ENCODE measurements at places on chromosomes 2 and 18. TPM values are rescaled to one million over a fixed set of nuclear protein-coding genes. Genes with fewer than 3 reads are reported as not detected.
A peak's percentile ranks its signal among the peaks of the same experiment; 100 is the strongest.

GRCh38 chr18:28068207-28068606 lies 108.7 kb downstream of the CDH2 start:
- no peak for DNase-seq

DNA sequence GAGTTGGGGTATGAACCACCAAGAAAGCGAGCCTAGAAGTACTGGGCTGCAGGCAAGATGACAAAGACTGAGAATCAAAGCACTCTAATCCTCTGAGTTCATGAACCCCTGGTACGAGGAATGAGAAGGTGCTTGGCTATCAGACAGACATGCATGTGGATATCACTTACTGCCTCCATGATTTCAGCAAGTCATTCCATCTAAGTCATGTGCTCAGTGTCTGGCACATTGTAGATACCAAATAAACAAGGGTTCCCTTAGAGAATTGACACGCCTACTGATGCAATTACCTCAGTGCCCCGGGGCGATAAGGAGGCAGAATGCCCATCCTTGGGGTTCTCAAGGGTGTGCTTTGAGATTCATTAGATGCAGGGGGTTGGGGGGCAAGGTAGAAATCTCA lies 125.6 kb upstream of the PKDCC start:
- DNase-seq = no peak

- no peak for DNase-seq
Measured at GRCh38 chr18:8858888-8859511, 153.6 kb downstream of the MTCL1 start.

GRCh38 chr2:96510931-96511595 lies 5.9 kb upstream of the NEURL3 start:
- DNase-seq = no peak

- DNase-seq = peak; percentile 75
Measured at GRCh38 chr2:102050854-102051391, 59.2 kb downstream of the IL1R2 start.

- peak; percentile 34 for DNase-seq
Measured at GRCh38 chr2:43073401-43073825, 153.0 kb downstream of the ZFP36L2 start.

DNA sequence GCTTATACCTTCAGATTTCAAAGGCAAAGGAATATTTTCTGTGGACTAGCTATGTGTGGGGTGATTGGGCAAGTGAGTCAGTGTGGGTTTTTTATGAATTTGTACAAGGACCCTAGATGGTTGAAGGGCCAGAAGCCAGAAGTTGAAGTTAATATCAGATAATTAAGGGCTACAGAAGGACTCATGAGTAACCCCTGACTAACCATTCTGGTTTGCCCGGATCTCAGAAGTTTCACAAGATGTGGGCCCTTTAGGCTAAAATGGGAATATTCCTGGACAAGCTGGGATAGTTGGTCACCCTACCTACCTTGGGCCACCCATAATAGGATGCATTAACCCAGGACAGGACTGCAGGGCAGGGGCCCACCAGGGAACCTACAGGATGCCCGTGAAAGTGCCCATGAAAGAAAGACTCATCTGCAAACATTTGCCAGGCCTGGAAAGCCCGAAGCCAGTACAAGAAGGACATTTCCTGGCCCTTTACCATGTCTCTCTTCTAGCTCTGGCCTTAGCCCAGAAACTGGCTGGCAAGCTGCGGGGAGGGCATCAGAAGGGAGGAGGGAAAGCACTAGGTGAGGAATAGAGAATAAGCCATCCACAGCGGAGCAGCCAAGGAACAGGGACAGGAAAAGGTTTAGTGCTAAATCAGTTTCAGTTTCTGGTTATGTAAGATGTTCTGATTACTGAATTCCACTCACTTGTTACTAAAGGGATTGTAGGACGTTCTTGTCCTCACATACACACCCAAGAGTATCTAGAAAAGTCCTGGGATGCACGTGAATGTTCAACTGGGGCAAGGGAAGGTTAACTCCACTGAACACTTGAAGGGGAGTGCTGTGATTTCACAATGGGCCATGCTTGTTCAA lies 33.6 kb downstream of the GCG start:
- DNase-seq = peak; percentile 42

GRCh38 chr2:171793691-171794678 lies 100.1 kb downstream of the SLC25A12 start:
- no peak for DNase-seq

- no peak for DNase-seq
Measured at GRCh38 chr2:147524912-147525311, 319.9 kb upstream of the ACVR2A start.

- peak; percentile 43 for DNase-seq
Measured at GRCh38 chr2:98487806-98488189, 43.1 kb downstream of the INPP4A start.

DNA sequence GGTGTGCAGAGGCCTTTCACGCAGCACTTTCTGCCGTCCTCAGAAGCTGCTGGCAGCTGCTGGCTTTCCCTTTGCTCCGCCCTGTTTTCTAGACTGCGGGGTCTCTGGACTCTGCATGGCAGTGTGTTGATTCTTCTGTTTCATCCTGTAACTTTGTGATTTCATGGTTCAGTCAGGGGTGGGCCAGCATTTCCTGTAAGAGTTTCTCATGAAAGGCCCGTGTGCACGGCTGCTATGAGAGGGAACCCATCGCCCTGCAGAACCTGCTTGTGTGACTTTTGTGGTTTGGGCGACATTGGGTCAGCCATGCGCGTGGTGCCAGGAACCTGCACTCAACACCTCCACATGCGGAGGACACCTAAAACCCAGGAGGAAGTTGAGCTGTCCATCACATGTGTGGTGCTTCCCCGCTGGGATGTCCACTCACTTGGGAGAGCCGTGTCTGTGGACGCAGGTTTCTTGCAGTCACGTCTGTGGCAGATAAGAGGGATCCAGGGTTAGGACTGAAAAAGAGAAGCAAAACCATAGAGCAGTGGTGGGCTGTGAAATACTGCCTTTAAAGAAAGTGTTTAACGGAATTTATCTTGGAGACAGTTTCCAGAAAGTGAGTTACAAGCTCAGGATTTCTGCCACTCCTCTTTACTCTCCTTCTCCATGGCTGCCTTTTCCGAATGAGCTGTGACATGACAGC lies 167.3 kb upstream of the ALKAL2 start:
- no peak for DNase-seq

IL1A gene
- total RNA-seq = not detected

TXNDC2 gene
- not detected for total RNA-seq

VWC2L gene
- total RNA-seq = not detected
